GDM1 (cell line): ENCODE measurements at places on chromosomes 3 and 15.
A peak's percentile ranks its signal among the peaks of the same experiment; 100 is the strongest.

DNA sequence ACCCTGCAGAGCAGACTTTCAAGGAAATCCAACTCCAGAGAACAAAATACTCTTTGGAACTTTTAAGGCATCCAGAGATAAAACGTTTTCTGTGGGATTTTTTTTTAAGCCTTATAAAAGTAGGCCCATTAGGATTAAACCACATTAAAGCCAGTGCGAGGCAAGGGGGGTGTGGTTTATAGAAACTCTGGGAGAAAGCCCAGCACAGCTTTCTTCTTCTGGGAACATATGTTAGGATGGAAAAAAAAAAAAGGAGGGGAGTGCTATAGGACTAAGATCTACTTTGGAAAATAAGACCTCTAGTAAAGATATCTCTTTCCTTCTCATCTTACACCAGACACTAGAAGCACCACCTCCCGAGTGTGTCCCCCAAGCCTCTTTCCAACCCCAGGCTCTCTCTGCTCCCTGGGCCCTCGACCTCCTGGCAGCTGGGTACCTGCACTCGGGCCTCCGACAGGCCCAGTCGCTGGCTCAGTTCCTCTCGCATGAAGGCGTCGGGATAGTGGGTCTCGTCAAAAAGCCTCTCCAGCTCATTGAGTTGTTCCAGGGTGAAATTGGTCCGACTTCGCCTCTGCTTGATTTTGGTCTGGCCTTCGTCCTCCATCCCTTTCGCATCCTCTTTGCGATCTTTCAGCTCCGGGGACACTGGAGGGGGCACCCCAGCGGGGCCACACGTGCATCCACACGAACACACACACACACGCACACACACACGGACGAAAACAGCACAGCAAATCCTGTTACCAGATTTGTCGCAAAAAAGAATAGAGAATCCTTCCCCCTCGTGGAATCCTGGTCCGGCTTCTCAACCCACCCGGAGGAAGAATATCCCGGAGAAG lies 3.8 kb downstream of the SHOX2 start:
- no peak for DNase-seq

DNA sequence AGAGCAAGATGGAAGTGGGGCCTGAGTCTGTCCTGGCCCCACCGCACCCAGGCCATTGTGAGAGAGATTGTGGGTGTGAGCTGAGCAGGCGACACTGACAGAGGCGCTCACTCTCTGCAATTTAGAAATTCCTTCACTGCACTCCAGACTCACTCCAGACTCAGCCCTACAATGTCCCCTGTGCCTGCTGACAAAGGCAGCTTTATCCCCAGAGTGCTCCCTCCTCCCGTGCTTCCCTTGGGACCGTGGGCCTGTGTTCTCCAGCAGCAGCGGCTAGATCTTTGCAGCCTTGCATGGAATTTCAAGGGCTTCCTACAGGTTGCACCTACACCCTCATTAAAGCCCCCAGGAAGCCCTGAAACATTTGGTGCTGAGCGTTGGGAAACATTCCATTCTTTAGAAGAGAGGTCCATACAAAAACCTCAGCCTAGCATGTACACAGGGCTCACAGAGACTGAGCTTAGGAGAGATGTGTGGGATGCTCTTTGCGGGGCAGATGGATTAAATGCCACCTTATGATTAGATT lies 1.3 kb upstream of the IL16 start:
- DNase-seq, result no peak

DNA sequence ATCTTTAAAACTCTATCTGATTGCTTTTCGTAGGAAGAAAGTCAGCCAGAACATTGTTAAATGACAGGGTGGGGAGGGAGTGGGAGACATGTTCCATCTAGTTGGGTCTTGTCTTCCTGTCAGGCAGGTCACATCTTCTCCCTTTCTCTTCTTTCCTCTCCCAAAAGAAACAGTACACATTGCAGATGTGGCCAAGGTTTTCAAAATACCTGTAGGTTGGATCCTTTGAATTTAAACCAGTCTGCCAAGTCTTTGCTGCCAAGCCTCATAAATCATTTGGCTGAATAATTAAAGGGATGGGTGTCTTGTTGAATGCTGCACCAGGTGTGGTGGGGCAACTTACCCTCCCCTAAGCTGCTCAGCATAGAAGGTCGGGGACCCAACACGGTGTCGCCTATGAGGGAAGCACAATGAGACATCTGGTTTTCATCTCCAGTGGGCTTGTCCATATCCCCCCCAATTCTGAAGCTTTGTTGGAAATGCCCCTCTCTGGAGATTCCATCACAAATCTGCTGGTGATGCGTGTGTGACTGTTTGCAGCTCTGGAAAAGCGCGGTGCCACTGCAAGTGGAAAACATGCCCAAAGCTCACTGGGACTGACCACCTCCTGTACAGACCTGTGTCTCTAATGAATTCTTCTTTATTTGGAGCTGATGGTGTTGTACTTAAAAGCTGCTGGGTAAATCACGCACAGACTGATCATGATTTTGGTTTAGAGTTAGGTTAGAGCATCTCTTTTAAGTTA lies 112.6 kb downstream of the FILIP1L start:
- DNase-seq, result no peak

GRCh38 chr3:49799761-49800160 lies at the start of gene CDHR4:
Gene CDHR4, minus strand, starts transcription at chr3:49799873. Its CDS starts 61 bp downstream, at chr3:49799812.
- no peak for DNase-seq

DNA sequence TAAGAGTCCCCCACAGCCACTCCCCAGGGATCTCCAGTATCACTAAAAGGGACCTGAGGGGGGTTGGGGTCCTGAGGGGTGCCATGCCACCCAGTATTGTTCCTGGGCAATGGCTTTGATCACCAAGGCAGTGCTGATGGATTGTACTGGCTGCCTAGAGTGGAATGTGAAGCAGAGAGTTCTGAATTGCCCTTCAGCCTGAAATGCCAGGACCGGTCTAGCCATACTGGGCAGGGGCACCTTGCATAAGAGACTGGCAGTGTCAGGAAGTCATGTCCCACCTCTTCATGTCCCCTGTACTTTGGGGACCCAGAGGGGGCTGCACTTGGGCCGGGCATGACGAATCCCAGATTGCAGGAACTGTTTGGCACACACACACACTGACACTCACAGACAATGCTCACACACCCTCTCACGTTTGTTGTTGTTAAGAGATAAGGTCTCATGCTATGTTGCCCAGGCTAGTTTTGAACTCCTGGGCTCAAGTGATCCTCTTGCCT lies 4.5 kb upstream of the TKT start:
- DNase-seq, result no peak

DNA sequence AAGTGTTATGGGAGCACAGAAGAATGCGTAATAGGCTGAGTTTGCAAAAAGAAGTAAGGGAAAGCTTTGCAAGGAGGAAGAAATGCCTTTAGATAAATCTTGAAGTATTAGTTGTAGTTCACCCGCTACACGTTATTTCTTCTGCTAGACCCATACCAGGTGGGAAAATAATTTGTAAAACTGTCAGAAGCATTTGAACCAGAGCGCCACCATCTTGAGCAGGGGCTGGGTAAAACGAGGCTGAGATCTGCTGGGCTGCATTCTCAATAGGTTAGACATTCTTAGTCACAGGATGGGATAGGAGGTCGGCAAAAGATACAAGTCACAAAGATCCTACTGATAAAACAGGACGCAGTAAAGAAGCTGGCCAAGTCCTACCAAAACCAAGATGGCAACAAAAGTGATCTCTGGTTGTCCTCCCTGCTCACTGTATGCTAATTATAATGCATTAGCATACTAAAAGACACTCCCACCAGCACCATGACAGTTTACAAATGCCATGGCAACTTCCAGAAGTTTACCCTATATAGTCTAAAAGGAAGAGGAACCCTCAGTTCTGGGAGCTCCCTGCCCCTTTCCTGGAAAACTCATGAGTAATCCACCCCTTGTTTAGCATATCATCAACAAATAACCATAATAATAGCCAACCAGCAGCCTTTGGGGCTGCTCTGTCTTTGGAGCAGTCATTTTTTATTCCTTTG lies 50.0 kb upstream of the ZNF280D start:
- DNase-seq, result no peak

DNA sequence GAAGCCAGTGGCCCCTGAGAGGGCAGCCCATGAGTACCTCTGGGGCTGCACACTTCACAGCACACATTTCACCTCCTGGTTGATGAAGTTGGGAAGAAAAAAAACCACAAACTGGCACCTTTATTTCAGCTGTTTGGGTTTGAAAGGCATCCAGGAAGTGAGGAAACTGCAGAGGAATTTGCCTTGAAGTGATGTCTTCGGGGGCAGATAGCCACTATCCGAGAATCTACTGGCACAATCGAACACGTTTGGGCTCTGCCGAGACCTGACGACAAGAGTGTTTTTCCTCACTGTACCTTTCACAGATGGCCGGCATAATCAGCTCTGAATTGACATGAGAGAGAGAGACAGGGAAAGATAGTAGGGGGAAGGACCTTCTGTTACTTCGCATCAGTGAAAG lies 59.7 kb downstream of the LRIG1 start:
- no peak for DNase-seq

DNA sequence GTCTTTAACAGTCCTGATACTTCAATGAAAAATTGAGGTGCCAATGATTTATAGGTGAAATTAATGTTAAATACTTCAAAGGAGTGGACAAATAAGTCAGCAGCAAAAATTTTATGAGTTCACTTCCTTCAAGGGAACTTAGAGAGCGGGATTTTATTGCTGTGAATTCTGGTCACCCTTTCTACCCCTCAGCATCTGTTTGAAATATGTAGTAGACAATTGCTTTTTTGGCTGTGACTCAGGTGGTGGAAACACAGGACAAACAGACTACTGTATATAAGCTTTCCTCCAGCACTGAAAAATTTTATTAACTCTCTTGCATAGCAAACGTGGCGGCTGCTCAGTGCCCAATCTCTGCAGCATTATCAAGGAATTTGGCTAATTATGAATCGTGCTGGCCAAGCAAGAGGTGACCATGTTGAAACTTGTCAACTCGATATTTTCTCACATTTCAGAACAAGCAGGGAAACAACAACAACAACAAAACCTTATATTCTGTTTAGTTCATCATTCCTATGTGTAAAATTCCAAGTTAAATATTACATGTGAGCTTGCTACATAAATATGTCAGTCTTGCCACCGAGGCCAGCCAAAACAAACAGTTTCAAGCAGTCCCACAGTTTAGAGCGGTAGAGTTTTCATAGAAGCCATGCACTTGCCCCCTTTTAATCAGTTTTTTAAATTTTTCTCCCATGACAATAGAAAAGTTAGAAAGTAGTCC lies 420.2 kb downstream of the FOXP1 start:
- DNase-seq, result no peak

GRCh38 chr3:115704661-115705338 lies 81.5 kb downstream of the GAP43 start:
- no peak for DNase-seq

DNA sequence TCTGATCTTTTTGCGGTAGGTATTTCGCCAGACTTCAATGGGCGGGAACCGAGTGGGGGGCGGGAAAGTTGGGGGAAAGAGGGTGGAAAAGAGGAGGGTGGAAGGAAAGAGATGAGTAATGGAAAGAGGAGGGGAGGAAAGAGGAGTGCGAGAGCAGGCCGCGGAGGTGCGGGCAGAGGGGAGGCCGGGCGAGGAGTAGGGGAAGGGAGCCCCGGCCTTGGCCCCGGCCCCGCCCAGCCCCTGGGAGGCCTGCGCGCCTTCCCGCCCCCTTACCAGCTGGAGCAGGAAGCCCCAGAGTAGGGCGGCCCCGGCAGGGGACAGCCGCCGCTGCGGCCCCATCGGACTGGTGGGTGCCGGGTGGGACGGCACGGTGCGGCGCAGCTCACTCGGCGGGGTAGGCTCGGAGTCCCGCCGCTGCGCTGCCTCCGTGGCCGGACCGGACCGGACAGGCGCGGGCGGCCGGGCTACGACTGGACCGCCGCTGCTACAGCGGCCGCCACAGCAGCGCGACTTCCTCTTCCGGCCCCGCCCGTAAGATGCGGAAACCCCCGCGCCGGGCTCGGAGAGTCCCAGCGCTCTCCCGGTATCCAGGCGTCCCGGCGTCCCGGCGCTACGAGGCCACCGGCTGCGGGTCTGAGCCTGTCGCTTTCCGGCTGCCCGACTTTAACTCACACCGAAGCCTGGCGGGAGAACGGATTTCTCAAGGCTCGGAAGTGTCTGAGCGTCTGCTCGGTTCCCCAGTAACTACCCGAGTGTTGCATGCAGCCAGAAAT lies at the start of gene SPPL2A:
SPPL2A (minus strand) TSS at position 512 of the 773 bp plus-strand sequence; CDS start at position 339, 173 bp downstream.
- DNase-seq, result peak; percentile 83

GRCh38 chr15:35040339-35041255 lies 44.5 kb downstream of the NANOGP8 start:
- no peak for DNase-seq

DNA sequence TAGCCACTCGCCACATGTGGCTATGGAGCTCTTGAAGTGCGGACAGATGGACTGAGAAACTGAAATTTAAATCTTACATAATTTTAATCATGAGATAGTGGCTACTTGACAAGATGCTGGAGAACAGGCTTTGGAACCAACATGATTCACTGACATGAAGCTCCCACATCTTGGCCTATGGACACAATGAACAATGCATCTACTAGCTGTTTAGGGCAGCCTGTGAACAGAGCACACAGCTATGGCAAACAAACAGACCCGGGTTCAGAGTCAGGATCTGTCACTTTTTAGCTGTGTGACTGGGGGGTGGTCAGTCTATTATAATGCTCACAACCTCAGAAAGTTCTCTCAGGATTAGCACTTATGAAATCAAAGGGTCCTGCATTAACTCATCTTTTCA lies 616.6 kb downstream of the MAGI1 start:
- no peak for DNase-seq

DNA sequence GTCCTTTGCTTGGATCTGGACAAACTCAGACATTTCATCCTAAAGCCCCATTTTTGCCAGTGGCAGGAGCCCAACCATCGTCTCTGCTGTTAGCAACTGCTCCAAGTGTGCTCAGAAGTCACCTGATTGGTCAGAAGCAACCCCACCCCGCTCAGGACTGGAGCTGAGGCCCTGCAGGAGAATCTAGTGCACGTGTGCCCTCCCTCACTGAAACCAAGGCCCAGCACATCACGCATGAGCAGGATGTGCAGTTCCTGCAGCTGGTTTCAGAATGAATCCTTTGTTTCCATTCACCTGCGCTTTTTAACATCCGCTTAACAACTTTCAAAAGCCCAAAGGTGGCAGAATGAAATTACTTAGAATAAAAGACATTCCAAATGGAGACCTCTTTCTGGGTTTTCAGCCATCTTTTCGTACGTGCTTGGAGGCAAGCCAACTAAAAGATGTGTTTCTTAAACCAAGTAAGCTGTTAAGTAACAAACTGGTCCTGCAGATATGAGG lies 81.2 kb downstream of the SRGAP3 start:
- no peak for DNase-seq

- DNase-seq, result no peak
Observed at GRCh38 chr3:190043741-190044140, 77.0 kb downstream of the P3H2 start.

DNA sequence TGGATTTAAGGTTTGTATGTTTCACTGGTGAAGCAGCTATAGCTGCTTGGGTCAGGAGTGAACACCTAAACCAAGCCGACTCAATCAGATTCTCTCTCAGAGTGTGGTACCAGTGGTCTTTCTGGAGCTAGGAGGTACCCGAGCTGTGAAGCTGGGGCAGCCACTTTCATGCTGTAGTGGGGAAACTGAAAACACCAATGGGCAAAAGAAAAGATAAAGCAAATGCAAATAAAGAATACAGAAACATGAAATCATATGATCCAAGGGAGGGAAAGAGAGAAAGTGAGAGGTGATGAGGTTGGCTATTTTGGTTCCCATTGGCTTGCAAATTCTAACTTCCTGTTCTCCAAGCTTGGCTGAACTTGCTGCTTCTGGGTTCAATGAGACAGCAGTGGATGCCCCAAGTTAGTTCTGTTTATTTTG lies 212.3 kb upstream of the CFAP20DC start:
- DNase-seq, result no peak

- DNase-seq, result no peak
Observed at GRCh38 chr3:56323986-56324420, 144.3 kb downstream of the ERC2 start.
